Tracheal epithelial cell (primary cell): ENCODE measurements at places on chromosomes 3 and 15. TPM values are rescaled to one million over a fixed set of nuclear protein-coding genes. Genes with fewer than 3 reads are reported as not detected.

POTEB gene
- not detected in 2 replicates for total RNA-seq

GMNC gene
- not detected in 2 replicates for total RNA-seq

UROC1 gene
- not detected in 2 replicates for total RNA-seq

TM4SF4 gene
- total RNA-seq = not detected in 2 replicates

ERICH6 gene
- under 0.01 and 0.24 TPM in 2 replicates for total RNA-seq

UNC13C gene
- 0.43 and 0.72 TPM in 2 replicates for total RNA-seq

WDR93 gene
- total RNA-seq = not detected in 2 replicates

ATP8B4 gene
- 0.24 and 1.1 TPM in 2 replicates for total RNA-seq

SKIL gene
- total RNA-seq = 42.6 and 67.0 TPM in 2 replicates

ZFAND6 gene
- total RNA-seq = 140 and 176 TPM in 2 replicates

TMEM45A gene
- total RNA-seq = 5.5 and 18.8 TPM in 2 replicates

RAB6B gene
- under 0.01 and 0.96 TPM in 2 replicates for total RNA-seq

GATA2 gene
- total RNA-seq = under 0.01 TPM in 1 of 2 replicates, not detected in the other

CYP11A1 gene
- total RNA-seq = 0.21 TPM in 1 of 2 replicates, not detected in the other

MESP1 gene
- under 0.01 and 0.43 TPM in 2 replicates for total RNA-seq

PRKCD gene
- total RNA-seq = 2.7 and 4.7 TPM in 2 replicates

P2RY1 gene
- total RNA-seq = 5.1 and 21.1 TPM in 2 replicates

PLA2G4E gene
- 0.21 and 0.96 TPM in 2 replicates for total RNA-seq

ROBO1 gene
- 25.4 and 32.3 TPM in 2 replicates for total RNA-seq

DOCK3 gene
- total RNA-seq = under 0.01 and 0.24 TPM in 2 replicates

ADCY5 gene
- total RNA-seq = under 0.01 TPM in 1 of 2 replicates, not detected in the other

CCDC39 gene
- not detected in 2 replicates for total RNA-seq

XIRP1 gene
- under 0.01 TPM in 1 of 2 replicates, not detected in the other for total RNA-seq

U2SURP gene
- 45.8 and 52.0 TPM in 2 replicates for total RNA-seq

MNS1 gene
- 0.21 and 0.48 TPM in 2 replicates for total RNA-seq

GOLGA8J gene
- not detected in 2 replicates for total RNA-seq

SNRPN gene
- total RNA-seq = 72.7 and 156 TPM in 2 replicates

CATSPER2 gene
- total RNA-seq = 0.85 and 3.6 TPM in 2 replicates

MUC4 gene
- total RNA-seq = 0.72 TPM in 1 of 2 replicates, not detected in the other

KLHL18 gene
- total RNA-seq = 17.9 and 27.2 TPM in 2 replicates

ENTPD3 gene
- total RNA-seq = 8.2 and 17.9 TPM in 2 replicates

ZNF654 gene
- 8.5 and 14.9 TPM in 2 replicates for total RNA-seq

CD200R1L gene
- total RNA-seq = not detected in 2 replicates

DNASE1L3 gene
- 0.43 and 0.48 TPM in 2 replicates for total RNA-seq

ROPN1B gene
- total RNA-seq = 0.24 TPM in 1 of 2 replicates, not detected in the other

CLCN2 gene
- 2.6 and 3.1 TPM in 2 replicates for total RNA-seq

SLC51B gene
- not detected in 2 replicates for total RNA-seq

DGKG gene
- total RNA-seq = 0.48 TPM in 1 of 2 replicates, not detected in the other

BNIP2 gene
- 178 and 187 TPM in 2 replicates for total RNA-seq

PDHB gene
- 40.5 and 60.2 TPM in 2 replicates for total RNA-seq

ATP10A gene
- total RNA-seq = 0.21 and 6.0 TPM in 2 replicates

FANCD2 gene
- total RNA-seq = 5.1 and 9.9 TPM in 2 replicates

ARL14 gene
- total RNA-seq = under 0.01 and 0.24 TPM in 2 replicates

PSMA4 gene
- total RNA-seq = 230 and 247 TPM in 2 replicates

ANKRD34C gene
- not detected in 2 replicates for total RNA-seq

PYGO1 gene
- total RNA-seq = 1.4 and 3.6 TPM in 2 replicates

FSTL1 gene
- total RNA-seq = 47.3 and 286 TPM in 2 replicates

PRKAR2A gene
- total RNA-seq = 24.6 and 35.8 TPM in 2 replicates

ARID3B gene
- total RNA-seq = 2.8 and 5.1 TPM in 2 replicates

RBMS3 gene
- 3.2 and 19.3 TPM in 2 replicates for total RNA-seq

FETUB gene
- not detected in 2 replicates for total RNA-seq

SEC61A1 gene
- total RNA-seq = 177 and 230 TPM in 2 replicates

ESYT3 gene
- total RNA-seq = 0.43 and 0.48 TPM in 2 replicates
